GM19239 (cell line): ENCODE measurements at places on chromosomes 5 and 9.

DNA sequence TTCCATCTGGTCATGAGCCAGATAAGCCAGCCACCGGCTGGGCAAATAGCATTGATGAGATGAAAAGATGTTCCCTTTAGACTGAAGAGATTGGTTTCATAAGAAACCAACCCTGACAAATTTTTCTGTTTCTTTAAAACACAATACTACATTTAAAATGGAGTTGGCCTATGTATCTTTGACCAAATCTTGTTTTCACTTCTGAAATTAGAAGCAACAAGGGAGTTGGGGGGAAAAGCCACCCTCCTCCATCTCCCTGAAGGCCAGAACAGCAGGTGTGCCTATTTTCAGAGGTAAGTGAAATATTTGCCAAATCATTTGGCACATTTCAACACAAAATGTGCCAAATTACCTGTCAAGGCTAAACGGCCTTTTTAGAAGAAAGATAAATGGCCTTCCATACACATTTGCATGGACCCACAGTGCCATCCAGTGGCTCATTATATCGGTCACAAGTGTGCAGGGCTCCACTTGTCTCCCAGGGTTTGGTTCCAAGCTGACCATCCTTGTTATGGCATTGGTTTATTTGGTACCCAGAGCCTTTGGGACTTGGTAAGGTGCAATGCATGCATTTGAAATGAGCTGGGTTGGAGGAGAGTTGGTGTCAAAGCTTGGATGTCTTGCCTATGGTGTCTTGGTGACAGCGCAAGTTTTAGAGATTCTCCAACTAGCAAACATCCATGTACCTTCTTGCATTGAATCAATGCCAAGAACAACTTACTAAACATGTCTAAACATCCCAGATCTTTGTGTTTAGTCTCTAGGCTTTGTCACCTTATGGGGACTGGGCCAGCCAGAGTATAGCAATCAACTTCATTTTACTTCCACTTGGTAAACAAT is 372.0 kb upstream of the KIF2A start:
- DNase-seq: no peak

- no peak for DNase-seq
These were observed 3.2 kb downstream of the SGTB start for GRCh38 chr5:65718576-65719310.

- no peak for DNase-seq
These were observed 12.9 kb downstream of the HAND1 start for GRCh38 chr5:154465169-154465568.

DNA sequence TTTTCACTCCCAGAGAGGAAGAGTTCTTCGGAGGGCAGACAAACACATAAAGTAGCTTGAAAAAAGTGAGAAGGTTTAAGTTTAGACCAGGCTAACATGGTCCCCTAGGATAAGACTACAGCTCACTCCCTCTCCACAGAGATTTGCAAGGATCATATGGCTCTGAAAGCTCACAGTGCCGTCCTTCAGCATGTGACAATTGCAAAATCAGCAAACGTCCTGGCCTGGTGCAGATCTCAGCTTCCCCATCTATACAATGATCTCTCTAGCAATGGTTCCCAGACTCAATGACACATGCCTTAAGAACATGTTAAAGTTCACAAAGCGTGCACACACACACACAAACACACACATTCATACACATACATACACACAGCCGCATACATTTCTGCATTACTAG is 327.6 kb downstream of the ACTL7B start:
- DNase-seq: no peak

DNA sequence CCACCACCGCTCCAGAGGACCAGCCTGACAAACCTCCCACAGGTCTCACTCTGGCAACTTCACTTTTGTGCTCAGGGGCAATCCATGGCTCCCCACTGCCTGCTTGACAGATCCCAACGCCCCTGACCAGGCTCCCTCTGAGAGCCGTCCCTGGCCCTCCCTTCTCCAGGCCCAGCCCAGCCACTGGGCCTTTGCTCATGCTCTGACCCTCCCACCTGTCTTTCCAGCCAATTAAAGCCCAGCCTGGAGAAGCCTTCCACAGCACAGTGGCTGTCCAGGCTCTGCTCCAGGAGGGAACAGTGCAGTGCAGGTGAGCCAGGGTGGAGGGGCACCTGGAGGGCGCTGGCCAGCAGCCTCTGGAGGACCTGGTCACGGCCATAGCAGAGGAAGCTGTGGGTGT is 3.3 kb downstream of the ENTPD2 start:
- no peak for DNase-seq

DNA sequence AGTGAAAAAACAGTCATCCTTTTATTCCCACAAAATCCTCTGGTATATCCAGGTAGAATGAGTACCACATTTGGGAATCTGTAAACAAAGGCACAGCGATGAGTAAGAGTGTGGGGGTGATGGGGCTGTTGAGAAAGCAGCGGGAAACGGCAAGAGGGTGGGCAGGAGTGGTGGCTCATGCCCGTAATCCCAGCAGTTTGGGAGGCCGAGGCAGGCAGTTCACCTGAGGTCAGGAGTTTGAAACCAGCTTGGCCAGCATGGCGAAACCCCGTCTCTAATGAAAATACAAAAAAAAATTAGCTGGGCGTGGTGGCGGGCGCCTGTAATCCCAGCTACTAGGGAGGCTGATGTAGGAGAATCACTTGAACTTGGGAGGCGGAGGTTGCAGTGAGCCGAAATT is 43.1 kb downstream of the KLF4 start:
- DNase-seq: no peak

DNA sequence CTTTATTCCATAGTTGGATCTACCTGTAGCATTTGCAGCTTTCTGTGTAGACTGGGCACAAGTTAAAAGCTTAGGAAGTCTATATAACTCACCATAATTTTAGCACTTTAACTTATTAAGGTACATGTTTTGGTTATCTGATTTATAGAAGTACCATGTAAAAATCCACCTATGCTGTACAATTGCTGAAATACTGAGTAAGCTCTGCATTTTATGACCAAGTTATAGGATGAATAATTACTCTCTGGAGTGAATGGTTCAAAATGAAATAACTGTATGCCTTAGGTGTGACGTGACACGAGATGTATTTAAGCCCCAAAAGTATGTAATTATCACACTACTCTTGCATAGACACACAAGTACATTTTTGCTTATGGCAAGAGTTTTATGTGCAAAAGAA is 22.1 kb downstream of the ZSWIM6 start:
- no peak for DNase-seq

DNA sequence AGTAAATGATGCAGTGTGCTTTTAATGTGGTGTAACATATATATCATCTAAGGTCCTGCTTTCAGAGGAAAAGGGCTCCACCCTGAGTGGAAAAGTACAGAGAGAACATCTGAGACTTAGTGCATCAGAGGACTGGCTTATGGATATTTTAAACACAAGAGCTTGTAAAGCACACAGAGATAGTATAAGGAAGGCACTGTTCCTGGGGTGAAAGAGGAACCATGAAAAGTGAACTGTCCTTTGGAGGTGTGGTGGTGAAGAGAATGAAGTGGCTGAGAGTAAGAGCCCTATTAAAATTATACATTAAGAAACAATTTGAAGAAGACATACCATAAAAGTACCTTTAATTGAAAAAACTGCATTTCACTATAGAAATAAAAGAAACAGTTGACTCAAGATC is 68.9 kb downstream of the CSF2 start:
- DNase-seq: no peak

DNA sequence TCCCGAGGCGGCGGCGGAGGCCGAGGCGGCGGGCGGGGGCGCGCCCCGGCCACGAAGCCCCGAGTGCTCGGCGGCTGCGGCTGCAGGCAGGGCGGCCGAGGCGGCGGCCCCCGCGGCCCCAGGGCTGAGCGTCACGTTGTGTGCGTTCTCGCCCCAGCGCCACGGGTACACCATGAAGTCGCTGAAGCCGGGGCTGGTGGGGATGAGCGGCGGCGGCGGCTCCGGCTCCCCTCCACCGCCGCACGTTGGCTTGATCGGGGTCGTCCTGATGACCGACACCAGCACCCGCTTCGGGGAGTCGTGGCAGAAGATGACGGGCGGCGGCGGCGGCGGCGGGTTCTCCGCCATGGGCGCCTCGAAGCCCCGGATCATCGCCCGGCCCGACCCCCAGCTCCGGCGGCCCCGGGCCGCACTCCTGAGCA is 498 bp downstream of the ZNF367 start:
- no peak for DNase-seq

DNA sequence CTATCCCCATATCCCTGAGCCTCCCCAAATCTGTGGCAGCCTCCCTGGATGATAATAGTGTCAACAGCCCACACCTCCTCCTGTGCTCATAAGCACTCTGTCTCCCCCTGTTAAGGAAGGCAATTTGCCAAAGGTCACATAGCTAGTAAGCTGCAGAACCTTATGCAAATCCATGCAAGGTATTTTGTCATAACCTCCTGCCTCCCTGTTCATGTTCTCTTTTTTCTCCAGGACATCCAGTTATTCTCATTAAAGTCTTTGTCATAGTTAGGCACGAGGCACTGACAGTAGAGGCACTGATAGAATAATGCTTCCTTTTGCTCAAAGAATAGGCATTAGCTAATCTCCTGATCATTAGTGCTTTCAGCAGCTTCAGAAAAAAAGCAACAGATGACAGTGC is 10.2 kb upstream of the AUH start:
- DNase-seq: no peak

DNA sequence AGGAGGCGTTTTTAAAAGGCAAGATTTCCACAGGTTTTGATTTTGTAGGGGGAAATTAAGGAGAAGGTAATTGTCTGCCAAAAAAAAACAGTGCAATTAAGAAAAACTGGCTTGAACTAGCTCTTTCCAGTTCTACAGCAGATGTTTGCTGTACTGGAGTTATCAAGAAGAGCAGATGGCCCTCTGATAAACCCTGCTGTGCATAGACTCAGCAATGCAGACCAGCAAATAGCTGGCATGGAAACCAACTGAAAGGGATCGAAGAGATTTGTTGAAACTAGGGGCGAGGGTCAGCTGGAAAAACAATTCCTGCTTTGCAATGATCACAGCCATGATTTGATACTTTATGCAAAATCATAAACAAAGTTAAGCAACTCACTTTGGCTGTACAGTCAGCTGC is 17.8 kb upstream of the BHMT start:
- DNase-seq: no peak

- no peak for DNase-seq
These were observed 69.5 kb downstream of the RETREG1 start for GRCh38 chr5:16547200-16547842.

GRCh38 chr9:1709347-1709746 is 305.8 kb upstream of the SMARCA2 start:
- no peak for DNase-seq

DNA sequence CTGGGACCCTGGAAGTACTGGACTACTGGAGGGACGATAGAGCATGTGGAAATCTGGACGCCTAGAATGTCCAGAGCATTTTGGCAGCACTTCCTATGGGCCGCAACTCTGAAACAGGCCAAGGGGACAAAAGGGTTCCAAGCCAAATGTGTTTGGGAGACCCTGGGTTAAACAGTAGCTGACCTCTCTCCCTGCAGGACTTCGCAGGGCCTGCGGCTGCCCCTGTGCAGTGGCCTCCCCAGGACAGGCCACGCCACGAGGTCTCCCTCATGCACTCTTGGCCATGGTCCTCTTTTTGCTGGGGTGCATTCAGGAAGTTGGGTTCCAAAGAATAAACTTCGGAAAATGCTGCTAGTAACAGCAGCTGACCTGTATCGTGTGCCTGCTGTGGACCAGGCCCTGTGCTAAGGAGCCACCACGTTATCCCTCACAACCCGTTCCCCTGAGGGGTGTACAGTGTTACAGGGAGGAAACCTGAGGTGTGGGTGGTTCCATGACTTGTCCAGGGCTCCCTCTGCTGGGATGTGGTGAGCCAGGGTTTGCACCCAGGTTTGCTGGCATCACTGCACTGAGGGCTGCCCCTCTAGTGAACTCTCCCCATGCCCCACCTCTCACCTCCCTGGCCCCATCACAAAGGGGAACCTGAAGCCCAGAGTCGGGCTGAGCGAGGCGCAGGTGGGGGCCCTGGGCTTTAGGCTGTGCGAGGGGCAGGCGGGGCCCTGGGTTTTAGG is 79.4 kb downstream of the AMBP start:
- DNase-seq: no peak

DNA sequence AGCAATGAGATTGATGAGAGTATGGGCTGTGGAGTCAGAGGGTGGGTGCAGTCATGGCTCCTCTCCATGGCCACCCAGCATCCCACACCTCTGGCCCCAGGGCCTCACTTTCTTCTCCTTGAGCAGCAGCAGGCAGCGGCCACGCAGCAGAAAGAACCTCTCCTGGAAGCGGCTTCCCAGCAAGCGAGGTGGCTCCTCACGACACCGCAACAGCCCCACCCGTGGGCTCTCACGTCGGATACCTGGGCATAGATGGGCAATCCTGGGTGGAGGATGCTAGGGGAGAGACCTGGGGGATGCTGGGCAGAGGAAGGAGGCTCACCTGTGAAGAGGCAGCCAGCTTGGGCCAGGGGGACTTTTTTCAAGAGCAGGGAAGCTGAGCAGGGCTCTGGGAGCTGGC is 5.2 kb upstream of the FCHSD1 start:
- no peak for DNase-seq

DNA sequence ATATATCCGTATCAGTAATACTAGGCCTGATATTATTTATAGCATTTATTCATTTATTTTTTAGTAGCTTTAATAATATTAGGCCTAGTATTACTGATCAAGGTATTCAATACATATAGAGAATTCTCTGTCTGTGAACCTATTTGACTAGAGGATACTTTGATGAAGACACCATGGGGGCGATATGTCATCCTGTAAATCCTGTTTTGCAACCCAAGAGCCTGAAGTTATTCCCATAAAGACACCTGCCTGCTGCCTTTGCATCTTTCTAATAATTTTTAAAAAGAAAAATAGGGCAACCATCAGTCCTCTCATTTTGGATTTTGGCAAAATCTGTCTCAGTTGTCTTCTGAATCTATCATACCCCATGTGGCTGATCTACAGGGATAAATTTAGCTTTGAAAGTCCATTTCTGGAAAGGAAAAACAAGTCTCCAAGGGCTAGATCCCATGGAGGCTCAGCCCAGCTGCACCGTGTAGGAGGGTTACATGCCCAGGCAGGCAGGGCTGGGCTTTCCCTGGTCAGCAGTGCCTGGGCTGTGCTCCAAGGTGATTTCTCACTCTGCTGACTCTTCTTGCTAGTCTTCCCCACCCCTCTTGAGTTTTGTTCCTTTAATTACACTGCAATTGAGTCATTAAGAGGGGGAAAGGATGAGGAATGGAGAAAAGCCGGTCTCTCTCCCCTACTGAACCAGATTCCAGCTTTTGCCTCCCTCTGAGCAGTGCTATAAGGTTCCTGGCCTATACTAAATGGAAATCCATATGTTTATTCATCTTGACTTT is 169.0 kb downstream of the TRIM32 start:
- no peak for DNase-seq
